ENCODE measurements at places on chromosomes 7 and 10.

DNA sequence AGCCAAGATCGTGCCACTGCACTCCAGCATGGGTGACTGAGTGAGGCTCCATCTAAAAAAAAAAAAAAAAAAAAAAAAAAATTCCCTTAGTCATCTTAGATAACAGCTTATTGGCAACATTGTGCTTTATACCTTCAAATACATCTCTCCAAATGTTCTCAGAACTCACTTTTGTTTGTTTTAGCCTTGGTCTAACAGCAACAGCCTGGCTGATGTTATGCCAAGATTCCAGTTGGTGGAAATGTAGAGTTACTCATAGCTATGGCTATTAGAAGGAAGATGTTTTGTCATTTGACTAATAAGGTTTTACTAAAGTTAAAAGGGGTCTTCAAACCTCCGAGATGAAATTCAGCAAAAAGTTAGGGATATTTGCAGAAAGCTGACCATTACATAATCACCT is 481.4 kb downstream of the NEBL start:
- no peak for DNase-seq

GRCh38 chr7:149713731-149714068 is 59.7 kb downstream of the ZNF467 start:
- no peak for DNase-seq

DNA sequence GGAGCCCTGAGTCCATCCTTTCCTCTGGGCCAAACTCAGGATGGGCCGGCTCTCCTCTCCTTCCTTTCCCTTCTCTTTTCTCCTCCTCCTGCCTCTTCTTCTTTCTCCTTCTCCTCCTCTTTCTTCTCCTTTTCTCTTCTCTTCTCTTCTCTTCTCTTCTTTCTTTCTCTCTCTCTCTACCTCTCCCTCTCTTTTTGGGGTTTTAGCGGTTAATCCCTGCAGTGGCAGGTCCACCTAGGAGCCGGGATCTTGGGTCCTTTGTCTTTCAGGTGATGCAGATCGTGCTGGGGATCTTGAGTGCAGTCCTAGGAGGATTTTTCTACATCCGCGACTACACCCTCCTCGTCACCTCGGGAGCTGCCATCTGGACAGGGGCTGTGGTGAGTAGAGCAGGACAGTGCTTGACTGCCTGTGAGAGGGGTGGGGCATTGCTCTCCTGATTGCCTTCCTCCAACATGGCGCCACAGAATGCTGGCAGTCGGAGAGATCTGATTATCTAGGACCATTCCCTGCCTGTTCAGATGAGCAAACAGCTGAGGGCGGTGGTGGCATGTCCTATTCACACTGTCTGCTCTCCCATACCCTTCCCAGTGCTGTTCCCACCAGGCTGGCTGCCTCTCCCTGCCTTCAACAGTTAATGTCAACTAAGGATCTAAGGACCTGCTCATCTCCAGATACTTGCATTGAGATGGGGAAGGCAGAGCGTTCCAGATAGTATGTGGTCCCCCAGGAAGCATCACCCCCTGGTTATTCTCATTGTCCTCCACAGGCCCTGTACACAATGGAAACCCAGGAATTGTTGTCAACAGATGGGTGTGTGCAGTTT is 1.6 kb downstream of the TMEM176A start:
- DNase-seq: no peak

- no peak for DNase-seq
These were observed 133.4 kb upstream of the ANKRD1 start for GRCh38 chr10:91054325-91054724.

DNA sequence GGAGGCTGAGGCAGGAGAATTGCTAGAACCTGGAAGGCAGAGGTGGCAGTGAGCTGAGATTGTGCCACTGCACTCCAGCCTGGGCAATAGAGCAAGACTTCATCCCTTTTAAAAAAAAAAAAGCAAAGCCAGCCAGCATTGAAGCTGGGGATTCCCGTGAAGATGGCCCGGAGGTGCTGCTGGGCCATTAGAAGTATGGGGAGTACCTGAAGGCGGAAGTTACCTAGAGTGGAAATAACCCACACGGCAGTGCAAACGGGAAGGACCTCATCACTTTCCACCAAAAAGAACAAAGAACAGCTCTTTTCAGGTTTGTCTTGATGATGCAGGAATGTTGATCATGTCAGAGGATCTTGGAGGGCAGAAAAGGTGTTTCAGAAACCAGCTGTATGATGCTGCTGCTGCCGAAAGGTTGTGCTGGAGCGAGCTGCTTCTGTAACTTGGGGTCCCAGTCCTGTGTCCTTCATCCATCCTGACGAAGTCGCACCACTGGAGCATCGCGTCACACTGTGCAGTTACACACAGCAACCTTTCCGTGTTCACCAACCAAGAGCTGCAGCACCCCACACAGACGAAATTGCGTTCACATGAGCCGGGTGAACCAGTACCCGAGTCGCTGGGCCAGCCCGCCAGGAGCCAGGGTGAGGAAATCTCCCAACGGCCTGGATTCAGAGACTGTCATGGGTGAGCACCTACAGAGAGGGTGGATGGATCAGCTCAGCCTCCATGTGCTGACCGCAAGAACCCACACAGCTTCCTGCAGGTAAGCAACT is 8.2 kb downstream of the ZFAND2A start:
- no peak for DNase-seq

- no peak for DNase-seq
These were observed at the start of gene TBXAS1 for GRCh38 chr7:139829025-139829774. TBXAS1 (plus strand) TSS chr7:139829264; CDS start chr7:139829391, 127 bp downstream.

- no peak for DNase-seq
These were observed 39.9 kb downstream of the KIF20B start for GRCh38 chr10:89741126-89741762.
